ENCODE measurements at places on chromosomes 7 and 10.
A peak's percentile ranks its signal among the peaks of the same experiment; 100 is the strongest.

DNA sequence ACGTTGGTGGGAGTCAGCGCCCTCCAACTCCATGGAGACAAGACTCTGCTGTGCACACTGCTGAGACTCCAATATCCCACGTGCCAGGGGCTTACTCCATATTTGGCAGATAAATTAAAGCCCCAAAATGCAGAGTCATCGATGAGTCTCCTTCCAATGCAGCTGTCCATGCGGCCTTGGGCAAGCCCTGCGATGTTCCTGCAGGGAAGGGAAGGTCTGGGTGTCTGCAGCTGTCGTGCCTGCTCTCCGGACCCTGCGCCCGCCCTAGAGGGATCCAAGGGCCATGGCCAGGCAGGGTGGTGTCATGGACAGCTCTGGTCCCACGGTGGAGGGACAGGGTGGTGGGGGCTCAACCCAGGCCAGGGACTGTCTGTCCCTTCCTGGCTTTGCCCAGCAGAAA is 185.2 kb downstream of the PTPRN2 start:
- no peak for DNase-seq

DNA sequence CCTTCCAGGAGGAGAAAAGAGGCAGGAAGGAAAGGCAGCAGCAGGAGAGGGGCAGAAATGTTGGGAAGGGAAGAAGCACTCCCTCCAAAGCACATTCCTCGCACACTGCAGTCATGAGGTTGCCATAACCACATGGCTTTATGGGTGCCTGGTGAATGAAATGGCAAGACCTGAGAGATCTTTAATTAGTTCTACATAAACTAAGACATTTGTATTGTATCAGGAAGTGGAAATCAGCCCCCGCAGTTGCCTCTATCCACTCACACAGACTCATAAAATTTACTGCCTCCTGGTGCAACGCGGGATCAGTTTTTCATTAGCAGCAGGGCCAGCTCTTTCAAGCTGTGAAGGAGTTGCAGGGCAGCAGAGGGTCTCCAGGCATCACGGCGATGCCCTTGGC is 106.4 kb downstream of the COL13A1 start:
- DNase-seq = no peak

- peak; percentile 31 for DNase-seq
These were observed at the start of gene MDFIC for GRCh38 chr7:114922026-114922651. MDFIC (plus strand) TSS chr7:114922094; CDS start chr7:114923034, 940 bp downstream.

GRCh38 chr10:100566561-100566960 is 30.8 kb downstream of the HIF1AN start:
- no peak for DNase-seq

DNA sequence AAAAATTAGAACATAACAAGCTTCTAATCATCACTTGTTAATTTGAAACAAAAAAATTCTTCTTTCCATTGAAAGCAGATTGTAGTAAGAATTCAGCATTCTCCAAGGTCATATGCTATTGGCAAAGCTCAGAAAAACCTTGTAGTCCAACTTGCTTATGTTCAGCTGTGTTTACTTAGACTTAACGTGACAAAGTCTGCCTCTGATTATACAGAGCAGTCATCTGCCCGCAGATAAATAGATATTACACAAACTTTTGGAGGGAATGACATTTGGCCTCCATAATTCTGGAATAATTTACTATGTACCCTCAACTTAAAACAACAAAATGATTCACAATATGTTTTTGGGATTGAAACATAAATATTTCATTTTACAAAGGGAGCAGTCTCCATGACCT is 45.8 kb downstream of the MKX start:
- peak; percentile 88 for DNase-seq

DNA sequence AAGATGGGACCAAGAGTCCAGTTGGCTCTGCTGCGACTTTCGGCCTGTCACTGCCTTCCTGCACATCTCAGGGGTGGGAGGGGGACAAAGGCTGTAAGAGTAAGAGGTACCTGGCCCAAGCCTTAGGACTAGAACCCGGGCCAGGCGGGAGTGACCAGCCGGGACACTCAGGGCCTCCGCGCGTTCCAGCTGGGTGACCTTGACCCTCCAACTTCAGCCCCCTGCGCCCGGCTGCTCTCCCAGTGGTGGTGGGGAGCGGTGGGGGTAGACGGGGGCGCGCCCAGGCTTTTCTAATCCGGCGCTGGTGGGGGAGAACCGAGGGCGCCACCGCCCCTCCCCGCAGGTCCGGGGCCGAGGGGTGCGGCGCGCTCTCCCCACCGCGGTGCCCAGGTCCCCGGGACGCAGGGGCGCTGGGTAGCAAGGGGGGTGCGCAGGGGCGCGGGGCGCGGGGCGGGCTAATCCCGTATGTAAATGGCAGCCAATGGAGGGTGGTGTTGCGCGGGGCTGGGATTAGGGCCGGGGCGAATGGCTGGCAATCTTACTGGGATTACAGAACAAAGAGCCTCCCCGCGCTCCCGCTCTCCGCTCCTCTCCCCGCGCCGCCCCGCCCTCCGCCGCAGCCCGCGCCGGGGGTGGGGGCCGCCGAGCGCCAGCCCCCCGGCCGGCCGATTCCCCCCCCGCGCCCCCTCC is at the start of gene GTF2IRD1:
GTF2IRD1 (plus strand) TSS at position 585 of the 690 bp plus-strand sequence. CDS start 54,175 bp downstream, outside the sequence.
- peak; percentile 24 for DNase-seq

DNA sequence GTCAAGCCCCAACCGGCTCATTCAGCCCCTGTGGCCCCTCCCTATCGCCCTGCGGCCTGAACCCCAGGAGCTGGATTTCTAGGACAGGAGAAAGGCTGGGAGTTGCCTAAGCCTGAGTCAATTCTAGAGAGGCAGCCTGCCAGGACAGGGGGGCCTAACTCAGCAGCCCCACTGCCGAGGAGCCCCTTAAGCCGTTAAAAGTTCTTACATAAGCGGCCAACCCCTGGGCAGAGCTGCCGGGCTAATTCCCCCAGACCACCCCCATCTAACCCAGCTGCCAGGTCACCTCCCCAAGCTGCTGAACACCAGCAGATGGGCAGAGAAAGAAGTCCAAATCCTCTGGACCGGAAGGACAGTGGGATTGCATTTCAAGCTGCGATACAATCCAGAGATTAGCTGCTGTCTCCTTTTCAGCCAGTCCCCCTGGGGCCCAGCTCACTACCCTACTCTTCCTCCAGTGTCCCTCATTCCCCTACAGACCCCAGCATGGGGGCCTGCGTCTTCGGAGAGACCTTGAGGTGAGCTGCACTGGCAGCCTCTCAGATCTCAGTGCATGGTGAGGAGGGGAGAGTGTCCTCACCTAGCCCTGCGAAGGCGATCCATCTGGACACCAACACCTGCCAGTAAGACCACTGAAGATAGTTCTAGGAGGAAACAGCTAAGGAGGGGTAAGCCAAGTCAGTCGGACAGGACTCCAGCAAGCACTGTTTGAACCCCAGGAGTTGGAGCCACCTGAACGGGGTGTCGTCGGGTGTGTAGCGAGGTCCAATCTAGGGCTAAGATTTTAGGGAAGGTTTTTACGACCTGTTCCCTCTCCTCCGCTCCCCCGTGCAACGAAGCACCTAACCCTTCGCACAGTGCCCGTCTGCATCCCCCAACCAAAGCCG is 830 bp downstream of the IMPDH1 start:
- DNase-seq = no peak

GRCh38 chr7:134813663-134814396 is 34.4 kb downstream of the CALD1 start:
- DNase-seq = peak; percentile 8

GRCh38 chr10:98402931-98403718 is 11.9 kb downstream of the PYROXD2 start:
- DNase-seq = no peak

DNA sequence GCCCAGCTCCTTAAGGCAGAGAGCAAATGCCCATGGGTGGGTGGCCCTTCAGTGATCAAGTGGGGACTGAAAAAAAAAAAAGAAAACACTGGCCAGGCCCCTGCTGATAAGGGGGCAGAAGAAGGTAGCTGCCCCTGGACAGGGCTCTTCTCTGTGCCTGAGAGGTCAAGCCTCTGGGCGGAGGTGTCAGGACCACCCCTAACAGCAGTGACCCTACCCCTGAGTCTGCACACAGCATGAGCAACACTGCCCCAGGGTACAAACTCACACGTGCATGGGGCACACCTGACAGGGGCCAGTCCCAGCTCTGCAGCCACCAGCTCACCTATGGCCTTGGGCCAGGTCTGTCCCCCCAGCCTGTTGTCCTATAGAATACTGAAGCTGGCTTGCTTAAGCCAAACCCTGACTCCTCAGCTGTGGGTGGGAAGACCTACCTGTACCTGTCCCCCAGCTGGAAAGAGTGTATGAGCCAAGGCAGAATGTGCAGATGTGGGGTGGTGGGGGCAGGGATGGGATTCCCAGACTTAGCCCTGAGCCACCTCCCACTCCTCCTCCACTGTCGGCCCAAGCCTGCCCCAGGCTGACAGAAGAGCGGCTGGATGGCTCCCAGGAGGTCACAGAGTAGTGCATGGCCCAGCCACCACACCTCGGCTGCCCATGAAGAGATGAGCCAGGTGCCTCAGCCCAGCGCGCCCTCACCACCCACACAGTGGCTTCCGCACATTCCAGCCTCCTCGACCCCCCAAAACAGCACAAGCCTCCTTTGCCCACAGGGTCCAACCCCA is 23.7 kb downstream of the KCNH2 start:
- DNase-seq = no peak

DNA sequence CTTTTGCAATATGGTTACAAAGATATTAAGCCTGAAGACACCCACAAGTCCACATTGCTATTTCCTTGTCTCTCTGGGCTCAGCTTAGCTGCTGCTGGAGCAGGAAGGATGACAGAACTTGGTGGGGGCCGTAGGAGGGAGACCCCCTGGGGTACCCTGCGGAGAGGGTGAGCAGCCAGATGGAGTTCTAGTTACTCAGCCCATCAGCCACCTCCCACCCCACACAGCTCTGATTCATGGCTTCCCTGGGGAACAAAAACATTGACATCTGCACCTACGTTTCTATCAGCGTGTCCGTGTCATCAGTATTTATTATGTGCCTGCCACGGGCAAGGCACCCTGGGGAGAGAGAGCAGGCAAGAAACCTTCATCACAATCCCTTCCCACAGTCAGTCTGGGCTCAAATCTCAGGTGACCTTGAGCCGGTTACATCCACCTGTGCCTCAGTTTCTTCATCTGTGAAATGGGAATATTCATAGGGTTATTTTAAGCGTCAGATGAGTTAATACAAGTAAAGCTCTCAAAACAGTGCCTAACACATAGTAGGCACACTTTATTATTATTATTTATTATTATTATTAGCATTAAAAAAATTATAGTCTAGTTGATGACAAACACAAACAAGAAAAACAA is 131.5 kb downstream of the C10orf105 start:
- DNase-seq = no peak

DNA sequence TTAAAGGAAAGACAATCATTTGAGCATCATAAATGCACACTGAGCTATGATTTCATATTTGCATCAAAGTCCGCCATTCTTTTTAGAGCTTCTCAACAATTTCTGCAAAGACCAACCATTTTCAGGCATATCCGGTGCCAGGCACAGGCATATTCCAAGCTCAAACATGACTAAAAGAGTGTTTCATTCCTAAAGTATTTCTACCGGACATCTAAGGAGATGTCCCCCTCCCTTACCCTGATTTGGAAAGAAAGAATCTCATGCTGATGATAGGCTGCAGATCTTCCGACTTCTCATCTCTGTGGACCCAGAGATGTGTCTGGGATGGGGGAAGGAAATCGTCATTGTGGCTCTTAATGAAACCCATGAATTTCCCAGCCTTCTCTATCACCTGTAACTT is 600.5 kb upstream of the MGMT start:
- DNase-seq = no peak

DNA sequence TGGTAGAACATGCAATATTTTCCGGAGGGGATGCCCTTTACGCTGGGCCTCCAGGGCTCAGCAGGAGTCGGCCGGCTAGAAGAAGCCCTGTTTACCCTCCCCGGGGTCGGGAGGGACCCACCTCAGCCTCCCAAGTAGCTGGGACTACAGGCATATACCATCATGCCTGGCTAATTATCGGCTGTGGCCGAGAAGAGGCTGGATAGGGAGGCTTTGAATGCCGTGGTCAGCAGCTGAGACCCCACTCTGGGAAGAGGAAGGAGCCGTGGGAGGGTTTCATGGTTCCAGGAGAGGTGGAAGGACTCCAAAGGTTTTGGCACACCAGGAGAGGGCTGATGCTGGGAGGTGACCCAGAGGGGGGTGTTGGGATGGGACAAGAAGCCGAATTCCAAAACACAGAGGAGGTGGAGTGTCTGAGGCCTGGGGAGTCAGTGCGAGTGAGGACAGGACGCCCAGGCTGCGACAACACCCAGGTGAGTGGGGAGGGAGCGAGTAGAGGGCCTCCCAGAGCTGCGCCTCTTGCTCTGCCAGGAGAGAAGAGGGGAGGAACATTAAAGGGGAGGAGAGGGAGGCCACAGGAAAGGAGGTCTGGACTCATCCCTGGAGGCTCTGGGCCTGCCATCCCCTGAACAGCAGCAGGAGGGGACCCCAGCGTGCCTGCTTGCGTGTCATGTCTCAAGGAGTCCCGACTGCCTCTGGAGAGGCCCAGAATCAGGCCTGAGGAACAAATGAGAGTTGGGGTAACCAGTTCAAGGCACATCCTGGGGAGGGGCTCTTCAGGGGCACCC is 19.6 kb downstream of the GRID2IP start:
- DNase-seq = no peak

- DNase-seq = no peak
These were observed 17.5 kb upstream of the JAKMIP3 start for GRCh38 chr10:132048294-132048667.

GRCh38 chr10:133379152-133379800 is at the start of gene PAOX:
PAOX (plus strand) TSS chr10:133379262; CDS start chr10:133379317, 55 bp downstream.
- no peak for DNase-seq

- DNase-seq = no peak
These were observed 133.0 kb upstream of the ZNF32 start for GRCh38 chr10:43781480-43782361.

DNA sequence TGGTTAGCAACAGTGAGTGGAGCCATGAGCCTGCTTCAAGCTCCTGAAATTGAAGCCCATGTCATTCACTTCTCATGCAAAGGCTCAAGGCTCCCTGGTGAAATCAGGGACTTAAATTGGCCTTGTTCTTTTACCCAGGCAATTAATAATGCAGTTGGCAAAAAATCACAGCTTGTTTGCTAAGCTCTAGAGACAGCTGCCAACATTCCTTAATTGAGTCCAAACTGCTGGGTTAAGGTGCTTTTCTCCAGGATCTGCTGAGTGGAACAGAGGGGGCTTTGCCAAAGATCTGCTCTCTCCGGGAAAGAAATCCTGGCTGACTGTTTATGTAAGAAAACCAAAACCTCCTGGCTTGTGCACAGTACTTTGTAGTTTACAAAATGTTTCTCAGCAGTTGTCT is 257.6 kb upstream of the GHITM start:
- DNase-seq = no peak

GRCh38 chr10:69656742-69657269 is 26.8 kb downstream of the FAM241B start:
- no peak for DNase-seq

DNA sequence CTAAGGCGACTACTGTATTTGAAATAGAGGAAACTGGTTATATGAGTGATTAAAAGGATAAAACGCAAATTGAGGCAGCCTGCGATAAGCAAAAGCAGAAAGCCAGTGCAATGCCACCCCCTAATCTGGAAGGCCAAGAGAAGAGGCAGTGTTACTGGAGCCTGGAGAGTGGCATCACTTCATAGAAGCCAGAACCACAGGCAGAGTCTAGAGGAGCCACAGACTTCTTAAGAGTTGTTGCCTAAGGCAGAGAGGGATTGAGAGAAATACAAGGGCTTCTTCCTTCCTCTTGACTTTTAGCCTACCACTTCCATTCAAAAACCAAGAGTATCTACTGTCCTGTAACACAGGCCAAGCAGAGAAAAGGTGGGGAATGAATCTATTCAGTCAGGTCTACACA is 94.9 kb upstream of the SKAP2 start:
- no peak for DNase-seq
